GM12865 (cell line): ENCODE measurements at places on chromosomes 16 and 17.
A peak's percentile ranks its signal among the peaks of the same experiment; 100 is the strongest.

DNA sequence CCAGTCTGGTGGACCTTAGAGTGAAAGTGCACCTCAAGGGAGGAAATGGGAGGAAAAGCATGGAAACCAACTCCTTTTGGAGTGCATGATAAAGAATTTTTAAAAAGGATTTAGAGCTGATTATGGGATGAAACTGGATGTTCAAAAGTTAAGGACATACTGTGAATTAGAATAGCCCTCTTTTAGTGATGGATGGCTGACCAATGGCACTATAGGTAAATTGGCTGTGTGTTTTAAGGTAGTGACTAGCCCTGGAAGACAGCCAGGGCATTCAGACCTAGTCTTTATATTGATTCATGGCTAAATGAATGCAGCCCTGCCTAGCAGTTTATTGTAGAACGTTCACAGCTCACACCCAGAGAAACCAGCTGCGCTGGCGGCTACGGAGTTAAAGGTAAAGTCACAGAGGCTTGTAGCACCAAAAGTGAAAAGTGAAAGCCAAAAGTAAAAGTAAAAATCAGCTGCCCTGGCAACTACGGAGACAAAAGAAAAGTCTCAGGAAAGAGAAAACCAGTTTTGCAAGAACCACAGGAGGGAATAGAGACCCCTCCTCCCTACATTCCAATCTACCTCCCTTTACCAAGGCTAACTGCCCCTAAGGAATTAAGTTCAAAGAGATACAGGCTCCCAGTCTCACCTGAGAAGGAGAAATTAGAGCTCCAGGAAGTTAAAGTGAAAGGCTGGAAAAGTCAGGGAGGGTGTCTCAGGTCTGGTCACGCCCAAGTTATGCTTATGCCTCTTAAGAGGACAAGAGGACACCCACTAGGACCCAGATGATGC lies 21.8 kb downstream of the ACSM1 start:
- DNase-seq, result peak; percentile 56

DNA sequence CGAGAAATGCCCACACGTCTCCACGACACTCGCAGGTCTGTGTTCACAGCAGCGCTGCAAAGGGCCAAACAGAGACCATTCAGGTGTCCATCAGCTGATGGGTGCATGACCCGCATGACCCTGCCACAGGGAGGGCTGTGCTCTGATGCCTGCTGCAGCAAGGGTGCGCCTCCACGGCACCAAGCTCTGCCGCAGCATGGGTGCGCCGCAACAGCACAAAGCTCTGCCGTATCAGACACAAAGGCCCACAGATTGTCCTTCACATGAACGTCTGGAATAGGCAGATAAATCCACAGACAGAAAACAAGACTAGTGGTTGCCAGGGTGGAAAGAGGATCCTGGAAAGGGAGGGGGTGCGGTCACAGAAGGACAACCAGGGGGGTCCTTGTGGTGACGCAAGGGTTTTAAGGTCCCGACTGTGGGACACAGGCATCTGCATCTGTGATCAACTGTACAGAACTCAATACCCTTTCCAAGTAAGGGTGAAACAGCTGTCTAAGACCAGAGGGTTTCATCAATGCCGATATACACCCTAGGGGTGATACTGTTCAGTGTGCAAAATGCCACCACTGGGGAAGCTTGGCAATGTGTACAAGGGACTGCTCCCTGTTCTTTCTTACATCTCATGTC lies 121.0 kb downstream of the ANKRD11 start:
- DNase-seq, result no peak

GRCh38 chr17:40104594-40105486 lies 4.5 kb upstream of the NR1D1 start:
- DNase-seq, result peak; percentile 43

DNA sequence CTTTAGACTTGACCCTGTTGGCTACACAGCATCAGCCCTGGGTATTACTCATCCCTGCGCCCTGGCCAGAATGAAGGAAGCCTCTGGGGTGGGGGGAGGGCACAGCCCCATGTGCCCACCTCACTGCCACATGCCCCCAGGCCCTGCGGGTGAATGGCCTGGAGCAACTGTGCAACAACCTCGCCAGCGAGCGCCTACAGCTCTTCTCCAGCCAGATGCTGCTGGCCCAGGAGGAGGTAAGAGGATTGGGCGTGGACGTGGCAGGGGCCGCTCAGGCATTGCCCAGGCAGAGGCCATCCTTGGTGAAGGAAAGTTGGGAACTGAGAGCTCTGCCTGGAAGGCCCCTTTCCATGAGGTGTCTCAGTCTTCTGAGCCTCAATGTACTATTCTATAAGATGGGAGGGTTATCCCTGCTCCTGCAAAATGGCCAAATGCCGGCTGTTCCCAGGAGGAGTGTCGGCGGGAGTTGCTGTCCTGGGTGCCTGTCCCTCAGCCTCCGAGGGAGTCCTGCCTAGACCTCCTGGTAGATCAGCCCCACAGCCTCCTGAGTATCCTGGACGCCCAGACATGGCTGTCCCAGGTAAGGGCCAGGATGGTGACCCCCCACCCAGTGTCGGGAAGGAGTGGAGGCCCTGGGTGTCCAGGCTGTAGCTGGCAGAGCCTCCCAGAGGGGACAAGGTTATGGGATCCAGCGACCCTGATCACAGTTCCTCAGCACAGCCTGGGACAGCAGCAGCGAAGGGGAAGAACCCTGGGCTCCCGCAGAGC lies 8.9 kb downstream of the MYO15B start:
- DNase-seq, result no peak

DNA sequence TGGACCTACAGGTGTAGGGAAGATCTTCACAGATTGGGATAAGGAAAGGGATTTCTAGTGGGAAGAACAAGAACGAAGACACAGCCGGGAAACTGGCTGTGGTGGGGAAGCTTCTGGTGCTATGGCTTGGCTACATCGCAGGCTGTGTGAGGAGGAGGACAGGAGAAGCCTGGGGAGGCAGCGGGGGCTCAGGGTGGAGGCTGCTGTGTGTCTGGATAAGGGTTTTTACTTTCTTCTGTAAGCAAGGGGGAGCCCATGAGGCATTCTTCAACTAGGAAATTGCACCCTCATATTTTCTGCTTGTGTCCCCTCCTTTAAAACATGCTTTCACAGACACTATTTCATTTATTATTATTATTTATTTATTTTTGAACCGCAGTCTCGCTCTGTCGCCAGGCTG lies 2.9 kb upstream of the RHBDF2 start:
- no peak for DNase-seq

DNA sequence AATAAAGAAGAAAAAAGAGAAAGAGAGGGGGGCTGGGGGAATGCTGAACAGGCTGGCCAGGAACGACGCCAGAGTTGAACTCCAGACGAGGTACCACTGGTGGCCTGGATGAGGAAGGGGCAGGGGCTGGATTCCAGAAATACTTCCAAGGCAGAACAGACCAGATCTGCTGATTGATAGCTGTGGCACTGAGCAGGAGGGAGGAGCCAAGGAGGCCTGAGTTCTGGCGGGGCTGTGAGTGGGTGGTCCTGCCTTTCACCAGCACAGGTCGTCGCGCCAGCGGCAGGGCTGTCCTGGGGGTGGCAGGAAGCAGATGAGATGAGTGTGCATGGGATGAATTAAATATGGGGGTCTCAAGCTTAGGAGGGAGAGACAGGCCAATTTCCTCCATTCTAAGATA lies 5.5 kb downstream of the CCDC42 start:
- no peak for DNase-seq

DNA sequence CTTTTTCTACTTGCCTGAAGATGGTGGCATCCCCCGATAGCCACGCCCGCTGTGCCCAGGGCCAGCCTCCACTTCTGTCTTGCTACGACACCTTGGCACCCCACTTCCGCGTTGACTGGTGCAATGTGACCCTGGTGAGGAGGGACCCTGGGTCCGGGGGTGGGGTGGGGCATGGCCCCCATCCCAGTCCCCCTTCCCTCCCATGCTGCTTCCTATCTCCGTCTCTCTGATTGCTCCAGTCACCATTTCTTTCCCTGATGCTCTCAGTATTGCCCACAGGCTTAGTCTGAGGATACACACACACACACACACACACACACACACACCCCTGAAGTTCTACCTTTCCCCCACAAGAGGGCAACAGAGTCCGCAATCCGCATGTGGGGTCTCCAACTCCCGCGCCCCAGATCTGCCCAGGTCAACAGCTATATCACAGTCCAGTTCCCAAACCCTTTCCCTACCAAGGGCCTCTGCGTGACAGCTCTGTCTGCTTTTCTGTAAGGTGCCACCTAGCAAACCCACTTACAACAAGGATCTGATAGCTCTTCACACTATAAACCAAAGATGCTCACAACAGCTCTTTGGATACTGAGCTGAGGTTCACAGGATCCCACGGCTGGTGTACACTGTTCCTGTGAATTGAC lies 3.4 kb downstream of the SGCA start:
- peak; percentile 82 for DNase-seq

DNA sequence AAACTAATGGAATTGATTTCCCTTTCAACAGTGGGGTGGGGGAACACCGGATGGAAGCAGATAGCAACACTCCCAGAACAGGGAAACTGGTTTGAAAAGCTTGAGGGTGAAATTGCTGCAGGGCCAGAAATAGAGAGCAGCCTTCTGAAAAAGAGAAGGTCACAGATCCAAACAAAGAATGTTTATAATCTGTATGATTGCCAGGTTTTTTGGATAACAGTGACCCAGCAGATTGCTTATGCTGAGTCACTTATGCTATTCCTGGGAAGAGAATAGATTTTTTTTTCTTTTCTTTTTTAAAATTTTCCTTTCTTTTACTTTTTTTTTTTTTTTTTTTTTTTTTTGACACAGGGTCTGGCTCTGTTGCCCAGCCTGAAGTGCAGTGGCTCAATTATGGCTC lies 641.3 kb downstream of the KCNJ2 start:
- DNase-seq, result no peak

DNA sequence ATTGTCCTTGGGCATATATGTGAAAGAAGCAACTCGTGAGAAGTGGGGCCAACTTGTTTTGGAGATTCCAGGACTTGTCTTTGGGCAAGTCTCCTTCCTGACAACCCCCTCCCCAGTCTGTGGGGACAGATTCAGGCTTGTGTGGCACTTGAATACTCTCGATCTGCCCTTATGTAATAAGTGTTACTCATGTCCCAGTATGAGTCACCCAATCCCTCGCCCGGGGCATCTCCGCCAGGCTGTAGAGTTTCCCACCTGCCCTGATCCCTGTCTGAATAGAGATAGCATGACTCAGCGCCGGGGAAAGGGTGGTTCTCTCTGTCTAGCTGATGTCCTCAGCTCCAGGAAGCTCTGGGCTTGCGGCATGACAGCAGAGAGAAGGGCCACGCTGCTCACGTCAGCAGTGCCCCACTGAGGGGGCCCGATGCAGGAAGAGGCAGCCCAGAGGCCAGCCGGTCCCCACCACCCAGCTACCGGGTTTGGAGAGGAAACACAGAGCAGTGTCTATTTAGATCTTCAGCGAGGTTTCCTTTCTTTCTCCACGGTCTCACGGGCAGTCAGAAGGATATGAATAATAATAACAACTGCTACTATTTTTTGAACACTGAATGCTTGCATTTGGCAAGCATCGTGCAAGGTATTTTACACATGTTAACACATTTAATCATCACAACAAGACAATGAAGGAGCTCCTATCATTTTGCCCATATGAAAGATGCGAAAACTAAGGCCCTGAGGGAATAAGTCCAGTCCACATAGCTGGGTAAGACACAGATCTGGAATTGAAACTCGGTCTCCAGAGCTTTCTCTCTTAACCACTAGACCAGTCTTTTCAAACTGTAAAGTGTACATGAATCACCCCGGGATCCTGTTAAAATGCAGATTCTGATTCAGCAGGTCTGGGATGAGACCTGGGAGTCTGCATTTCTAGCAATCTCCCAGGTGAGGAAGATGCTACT lies 426.7 kb upstream of the MAF start:
- peak; percentile 54 for DNase-seq

GRCh38 chr17:28173031-28173561 lies 130.6 kb downstream of the NLK start:
- DNase-seq, result no peak

GRCh38 chr17:58329810-58330537 lies 1.4 kb upstream of the TSPOAP1 start:
- peak; percentile 95 for DNase-seq

DNA sequence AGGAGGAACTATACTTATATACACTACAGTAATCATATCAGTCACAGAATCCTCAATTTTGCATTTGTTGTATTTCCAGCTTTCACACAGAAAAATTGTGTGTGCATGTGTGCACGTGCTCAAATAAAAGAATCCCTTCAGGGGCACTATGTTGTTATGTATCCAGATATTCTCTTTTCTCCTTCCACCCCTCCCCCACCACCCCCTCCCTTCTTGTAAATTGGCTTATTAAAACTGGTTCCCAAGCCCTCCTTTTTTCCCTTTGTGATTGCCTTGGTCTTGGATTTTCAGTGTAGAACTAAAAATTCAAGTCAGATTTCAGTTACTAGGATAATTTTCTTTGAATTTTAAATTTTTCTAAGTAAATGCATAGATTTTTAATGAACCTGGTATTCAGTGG lies 86.3 kb downstream of the WNT3 start:
- no peak for DNase-seq

- DNase-seq, result peak; percentile 95
These were observed 33.4 kb upstream of the PIK3R6 start for GRCh38 chr17:8900626-8901585.

DNA sequence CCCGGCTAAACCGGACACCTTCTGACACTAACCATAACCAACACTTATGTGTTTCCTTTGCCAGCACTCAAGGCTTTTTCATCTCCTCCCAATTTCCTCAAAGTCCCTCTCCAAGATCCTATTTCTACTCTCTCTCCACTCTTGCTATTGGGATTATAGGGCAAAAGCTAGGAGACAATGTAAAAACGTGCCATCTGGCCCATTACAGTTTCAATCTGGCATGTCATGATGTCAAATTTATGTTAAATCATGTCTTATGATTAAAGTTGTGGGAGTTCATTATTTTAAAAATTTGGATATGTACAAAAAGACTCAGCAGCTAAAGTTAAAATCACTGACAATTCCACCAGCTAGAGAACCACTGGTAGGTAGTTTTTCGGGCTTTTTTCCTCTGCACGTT lies 77.3 kb downstream of the ZFHX3 start:
- no peak for DNase-seq

- DNase-seq, result no peak
These were observed 447.6 kb upstream of the CA10 start for GRCh38 chr17:52606098-52606497.

GRCh38 chr17:39671651-39672521 lies 3.6 kb downstream of the PNMT start:
- DNase-seq, result peak; percentile 22

- DNase-seq, result no peak
These were observed 4.3 kb downstream of the RNF43 start for GRCh38 chr17:58412961-58413586.

GRCh38 chr17:72598695-72599094 lies 477.9 kb downstream of the SOX9 start:
- DNase-seq, result no peak

DNA sequence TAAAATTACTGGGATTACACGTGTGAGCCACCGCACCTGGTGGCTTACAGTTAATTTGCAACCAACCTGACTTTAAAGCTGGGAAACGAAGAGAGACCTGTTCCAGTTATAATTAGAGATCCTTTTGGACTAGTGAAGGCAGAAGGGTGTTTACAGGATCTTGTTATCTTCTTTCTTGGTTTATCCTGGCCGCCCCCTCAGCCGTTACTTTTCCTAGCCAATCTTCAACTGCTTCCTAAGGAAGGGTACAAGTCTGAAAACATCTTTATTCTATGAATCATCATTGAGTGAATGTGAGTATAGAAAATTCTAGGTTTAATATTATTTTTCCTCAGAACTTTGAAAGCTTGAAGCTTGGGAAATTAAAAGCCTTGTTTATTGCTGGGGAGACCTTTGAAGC lies 286.5 kb downstream of the SLC39A11 start:
- DNase-seq, result no peak
